ENCODE measurements at places on chromosomes 12 and 14.
A peak's percentile ranks its signal among the peaks of the same experiment; 100 is the strongest.

DNA sequence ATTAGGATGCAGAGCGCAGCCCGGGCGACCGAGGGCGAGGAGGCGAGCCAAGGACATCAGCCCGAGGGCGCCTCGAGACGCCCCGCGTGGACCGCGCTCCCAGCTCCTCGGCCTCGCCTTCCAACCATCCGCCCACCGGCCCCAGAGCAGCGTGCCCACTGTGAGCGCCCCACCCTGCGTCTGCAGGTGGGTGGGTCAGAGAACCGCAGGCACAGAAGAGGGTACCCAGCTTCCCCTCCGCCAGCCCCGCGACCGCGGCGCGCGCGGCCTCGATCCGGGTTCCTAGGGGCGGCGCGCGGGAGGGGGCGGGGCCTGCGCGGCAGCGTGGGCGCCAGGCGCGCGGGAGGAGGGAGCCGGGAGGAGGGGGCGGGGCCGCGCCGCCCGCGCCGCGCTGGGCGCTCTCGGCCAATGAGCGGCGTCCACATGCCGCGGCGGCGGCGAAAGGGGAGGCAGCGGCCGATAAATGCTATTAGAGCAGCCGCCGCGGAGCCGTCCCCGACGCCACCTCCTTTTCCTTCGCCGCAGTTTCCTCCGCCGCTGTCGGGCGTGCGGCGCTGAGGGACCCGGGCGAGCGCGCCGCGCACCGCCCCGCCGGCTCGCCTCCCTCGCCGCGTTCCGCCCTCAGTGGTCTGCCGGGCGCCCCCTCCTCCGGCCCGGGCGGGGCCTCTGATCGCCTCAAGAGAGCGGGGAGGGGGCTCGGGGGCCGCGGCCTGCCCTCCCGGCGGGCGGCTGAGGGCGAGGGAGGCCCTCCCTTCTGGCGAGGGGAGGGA lies at the start of gene ATP2A2:
Gene ATP2A2, plus strand, starts transcription at position 469 of the 770 bp plus-strand sequence. CDS start 543 bp downstream, outside the sequence.
- peak; percentile 73 for DNase-seq

GRCh38 chr12:16939871-16940306 lies 333.9 kb upstream of the LMO3 start:
- peak; percentile 11 for DNase-seq

DNA sequence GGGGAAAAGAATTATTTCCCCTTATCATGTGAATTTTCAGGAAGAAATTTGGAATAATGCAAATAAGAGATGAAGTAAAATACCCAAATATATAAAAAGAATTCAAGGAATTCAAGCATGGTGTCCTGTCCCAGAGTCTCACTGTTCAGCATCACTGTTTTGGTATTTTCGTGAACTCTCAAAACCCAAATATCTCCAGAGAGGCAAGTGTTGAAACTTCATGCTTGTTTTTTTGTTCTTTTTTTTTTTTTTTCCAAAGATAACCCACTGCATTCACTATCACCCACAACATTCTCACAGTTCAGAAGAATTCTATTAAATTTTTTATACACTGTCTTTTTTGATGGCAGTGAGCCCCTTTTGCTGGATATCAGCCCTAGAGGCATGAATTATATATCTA lies 354.9 kb downstream of the DIO2 start:
- no peak for DNase-seq

DNA sequence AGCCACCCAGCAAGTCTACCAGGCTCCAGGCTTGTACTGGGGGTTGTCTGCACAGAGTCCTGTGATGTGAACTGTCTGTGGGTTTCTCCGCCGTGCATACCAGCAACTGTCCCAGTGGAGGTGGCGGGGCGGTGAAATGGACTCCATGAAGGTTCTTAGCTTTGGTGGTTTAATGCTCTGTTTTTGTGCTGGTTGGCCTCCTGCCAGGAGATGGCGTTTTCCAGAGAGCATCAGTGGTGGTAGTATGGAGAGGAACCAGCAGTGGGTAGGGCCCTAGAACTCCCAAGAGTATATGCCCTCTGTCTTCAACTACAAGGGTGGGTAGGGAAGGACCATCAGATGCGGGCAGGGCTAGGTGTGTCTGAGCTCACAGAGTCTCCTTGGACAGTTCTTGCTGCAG lies 303.8 kb downstream of the TMEM121 start:
- DNase-seq = no peak

- no peak for DNase-seq
Measured at GRCh38 chr12:13635709-13636108, 345.7 kb downstream of the GRIN2B start.

DNA sequence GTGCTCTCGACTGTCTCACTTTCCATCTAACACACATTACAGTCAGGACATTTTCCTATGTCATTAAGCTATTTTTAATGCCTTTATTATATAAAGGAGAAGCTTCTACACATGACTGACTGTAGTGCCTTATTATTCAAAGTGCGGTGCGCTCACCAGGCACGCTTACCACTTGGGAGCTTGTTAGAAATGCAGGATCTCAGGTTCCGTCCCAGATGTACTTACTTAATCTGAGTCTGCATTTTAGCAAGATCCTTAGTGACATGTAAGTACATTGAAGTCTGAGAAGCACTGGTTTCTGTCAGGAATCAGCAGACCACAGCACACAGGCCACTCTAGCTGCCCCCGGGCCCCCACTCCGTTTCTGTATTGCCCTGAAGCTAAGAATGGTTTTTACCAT lies 44.7 kb upstream of the MDM1 start:
- DNase-seq = no peak

GRCh38 chr12:85531341-85531740 lies 251.3 kb downstream of the ALX1 start:
- no peak for DNase-seq

GRCh38 chr12:22529281-22530060 lies 14.9 kb downstream of the C2CD5 start:
- no peak for DNase-seq

DNA sequence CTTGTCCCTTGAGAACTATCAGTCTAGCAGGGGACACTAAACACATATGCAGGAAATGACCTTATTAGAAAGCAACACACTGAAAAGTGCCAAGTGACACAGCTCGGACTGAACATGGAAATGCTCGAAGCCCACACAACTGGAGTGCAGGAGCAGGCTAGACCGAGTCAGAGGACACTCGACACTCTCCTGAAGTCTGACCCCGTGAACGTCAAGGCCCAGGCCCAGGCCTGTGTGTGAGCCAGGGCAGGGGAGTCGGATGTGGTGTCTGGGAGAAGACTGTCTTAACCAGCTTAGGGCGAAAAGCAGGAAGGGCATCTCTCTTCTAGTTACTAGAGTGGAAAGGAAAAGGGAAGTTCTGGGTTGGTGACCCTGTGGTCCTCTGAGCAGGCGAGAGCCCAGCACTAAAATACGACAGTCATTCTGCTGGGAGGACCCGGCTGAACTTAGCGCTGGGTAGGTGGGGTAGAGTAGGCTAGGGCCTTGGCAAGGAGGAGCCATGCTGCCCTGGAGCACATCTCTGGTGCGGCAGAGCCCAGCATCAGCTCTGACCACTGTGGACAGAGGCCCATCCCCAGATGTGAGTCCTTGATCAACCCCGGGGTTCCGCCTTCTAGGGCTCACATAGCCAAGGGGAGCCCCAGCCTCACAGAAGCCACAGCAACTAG lies 93.0 kb downstream of the NTF3 start:
- no peak for DNase-seq

GRCh38 chr12:27237790-27238771 lies 6.0 kb upstream of the STK38L start:
- DNase-seq = no peak

DNA sequence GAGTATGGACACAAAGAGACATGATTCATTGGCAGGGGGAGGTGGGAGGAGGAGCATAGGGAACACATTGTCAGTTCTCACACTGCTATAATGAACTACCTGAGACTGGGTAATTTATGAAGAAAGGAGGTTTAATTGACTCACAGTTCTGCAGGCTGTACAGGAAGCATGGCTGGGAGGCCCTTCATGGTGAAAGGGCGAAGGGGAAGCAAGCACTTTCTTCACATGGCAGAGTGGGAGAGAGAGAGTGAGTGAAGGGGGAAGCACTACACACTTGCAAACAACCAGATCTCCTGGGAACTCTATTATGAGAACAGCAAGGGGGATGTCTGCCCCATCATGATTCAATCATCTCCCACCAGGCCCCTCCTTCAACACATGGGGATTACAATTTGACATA lies 391.8 kb downstream of the BMP4 start:
- DNase-seq = no peak

GRCh38 chr12:123895451-123895850 lies 77.2 kb downstream of the CCDC92 start:
- no peak for DNase-seq

- no peak for DNase-seq
Measured at GRCh38 chr12:49970658-49971057, 2.1 kb upstream of the AQP6 start.

DNA sequence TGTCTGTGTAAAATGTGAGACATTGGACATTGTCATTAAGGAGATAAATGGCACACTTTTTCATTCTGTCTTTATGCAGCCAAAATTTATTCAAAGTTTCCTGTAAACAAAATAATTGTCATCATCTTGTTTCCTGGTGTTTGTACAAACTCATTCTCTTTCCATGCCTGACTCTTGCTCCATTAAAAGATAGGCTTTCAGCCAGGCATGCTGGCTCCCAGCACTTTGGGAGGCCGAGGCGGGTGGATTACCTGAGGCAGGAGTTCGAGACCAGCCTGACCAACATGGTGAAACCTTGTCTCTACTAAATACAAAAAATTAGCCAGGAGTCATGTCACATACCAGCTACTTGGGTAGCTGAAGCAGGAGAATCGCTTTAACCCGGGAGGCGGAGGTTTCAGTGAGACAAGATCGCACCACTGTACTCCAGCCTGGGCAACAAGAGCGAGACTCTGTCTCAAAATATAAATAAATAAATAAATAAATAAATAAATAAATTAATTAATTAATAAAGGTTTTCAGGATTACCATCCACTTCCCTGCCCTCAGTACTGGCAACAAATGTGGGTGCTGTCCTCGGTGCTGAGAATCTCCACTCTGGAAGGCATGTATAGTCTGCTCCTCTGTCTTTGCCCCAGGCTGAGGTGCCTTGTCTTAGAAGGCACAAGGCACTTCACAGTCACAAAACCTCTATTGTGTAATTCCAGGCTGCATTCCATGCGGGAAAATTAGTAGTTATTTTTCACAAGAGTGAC lies 83.2 kb downstream of the PAH start:
- DNase-seq = no peak

GRCh38 chr12:91239481-91239880 lies 56.9 kb upstream of the DCN start:
- no peak for DNase-seq

- no peak for DNase-seq
Measured at GRCh38 chr14:98162856-98163805, 1108.9 kb downstream of the BCL11B start.

DNA sequence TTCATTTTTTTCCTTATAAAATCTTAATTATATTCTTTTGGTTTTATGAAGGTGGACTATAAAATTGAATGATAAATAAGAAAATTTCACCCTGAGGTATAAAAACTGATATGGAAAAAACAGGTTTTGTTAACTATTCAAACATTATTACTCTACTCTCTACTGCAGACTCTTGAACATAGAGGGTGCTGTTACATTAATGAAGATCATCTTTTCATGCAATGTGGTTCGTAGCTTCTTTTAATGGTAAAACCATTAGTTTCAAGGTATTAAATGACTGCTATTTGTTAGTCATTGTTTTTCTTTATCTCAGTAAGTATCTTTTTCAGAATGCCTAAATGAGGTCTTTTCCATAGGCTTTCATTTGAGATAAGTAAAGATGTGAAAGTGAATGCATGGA lies 510.4 kb downstream of the SLC16A7 start:
- no peak for DNase-seq

- DNase-seq = peak; percentile 15
Measured at GRCh38 chr12:40152783-40153383, 47.0 kb upstream of the SLC2A13 start.

DNA sequence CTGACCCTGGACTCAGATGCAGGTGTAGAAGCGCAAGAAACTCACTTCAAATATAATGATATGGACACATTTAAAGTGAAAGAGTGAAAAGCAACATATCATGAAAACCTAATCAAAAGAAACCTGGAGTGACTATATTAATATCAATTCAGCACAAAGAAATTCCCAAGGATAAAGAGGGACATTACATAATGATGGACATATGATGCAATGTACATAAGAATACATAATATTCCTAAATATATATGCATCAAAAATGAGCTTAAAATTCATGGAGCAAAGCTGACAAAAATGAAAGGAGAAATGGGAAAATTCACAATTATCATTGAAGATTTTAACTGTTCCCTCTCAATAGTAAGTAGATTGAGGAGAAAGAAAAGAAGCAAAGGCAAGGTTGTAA lies 24.6 kb downstream of the PTPRR start:
- DNase-seq = no peak

DNA sequence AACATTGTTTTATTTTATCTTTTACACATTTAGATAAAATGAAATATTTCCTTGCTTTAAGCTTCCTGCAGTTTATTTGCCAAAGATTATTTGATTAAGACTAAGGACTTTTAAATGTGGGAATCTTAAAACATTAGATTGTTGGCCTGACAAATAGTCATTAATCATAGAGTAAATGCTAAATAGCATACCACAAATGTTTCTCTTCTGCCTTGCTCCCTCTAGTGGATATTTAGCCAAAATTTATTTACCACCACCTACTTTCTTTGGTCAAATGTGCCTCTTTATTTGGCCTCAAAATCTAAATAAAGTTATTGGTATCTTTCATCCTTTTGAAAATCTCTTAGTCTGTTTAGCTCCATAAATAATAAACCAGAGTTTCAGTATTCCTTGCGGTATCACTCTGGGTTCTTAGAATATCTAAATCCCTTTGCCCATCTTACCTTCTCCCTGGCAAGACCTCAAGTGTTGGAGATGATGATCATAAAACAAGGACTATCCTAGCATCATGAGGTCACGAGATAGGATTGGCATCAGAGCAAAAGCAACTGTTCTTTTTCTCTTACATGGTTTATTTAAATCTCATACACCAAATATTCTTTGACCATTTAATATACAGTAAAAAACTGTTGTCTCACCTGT lies 150.6 kb upstream of the AEBP2 start:
- DNase-seq = no peak

GRCh38 chr12:115638733-115639647 lies 638.5 kb downstream of the MED13L start:
- no peak for DNase-seq

GRCh38 chr14:68060198-68060597 lies 240.6 kb downstream of the RAD51B start:
- DNase-seq = no peak

GRCh38 chr14:56120091-56120691 lies 2.0 kb downstream of the PELI2 start:
- no peak for DNase-seq

- DNase-seq = no peak
Measured at GRCh38 chr12:95829395-95829794, 29.4 kb upstream of the SNRPF start.

DNA sequence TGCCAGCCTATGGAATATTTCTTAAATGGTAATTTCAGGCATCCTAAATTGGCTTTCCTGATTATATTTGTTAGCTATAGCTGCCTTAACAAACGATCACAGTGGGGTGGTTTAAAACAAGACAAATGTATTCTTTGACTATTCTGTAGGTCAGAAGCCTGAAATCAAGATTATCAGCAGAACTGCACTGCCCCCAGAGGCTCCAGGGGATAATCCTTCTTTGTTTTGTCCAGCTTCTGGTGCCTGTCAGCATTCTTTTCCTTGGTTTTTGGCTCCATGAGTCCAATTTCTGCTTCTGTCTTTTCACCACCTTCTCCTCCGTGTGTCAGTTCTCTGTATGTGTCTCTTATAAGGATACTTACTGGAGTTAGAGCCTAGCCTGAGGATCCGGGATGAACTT lies 1282.2 kb upstream of the USP15 start:
- DNase-seq = no peak
